MCF 10A (cell line): ENCODE measurements at places on chromosomes 11 and 22. TPM values are rescaled to one million over a fixed set of nuclear protein-coding genes. Genes with fewer than 3 reads are reported as not detected.

Gene MACROD1
- 15.1 and 15.7 TPM in 2 replicates for total RNA-seq

Gene C11orf97
- not detected in 2 replicates for total RNA-seq

Gene MMP10
- total RNA-seq: 0.29 and 0.75 TPM in 2 replicates

Gene MRGPRF
- total RNA-seq: not detected in 2 replicates

Gene PHLDA2
- total RNA-seq: 118 and 135 TPM in 2 replicates

Gene CBLIF
- total RNA-seq: not detected in 2 replicates

Gene OR5P2
- not detected in 2 replicates for total RNA-seq

Gene ANO5
- total RNA-seq: not detected in 2 replicates

Gene EHF
- 0.54 and 1.1 TPM in 2 replicates for total RNA-seq

Gene BTG4
- total RNA-seq: not detected in 2 replicates

Gene C22orf42
- total RNA-seq: not detected in 2 replicates

Gene OR51I1
- total RNA-seq: not detected in 2 replicates

Gene KCNE3
- not detected in 2 replicates for total RNA-seq

Gene SBF2
- 28.3 and 28.7 TPM in 2 replicates for total RNA-seq

Gene GNG3
- not detected in 2 replicates for total RNA-seq

Gene LARGE2
- 0.52 and 0.91 TPM in 2 replicates for total RNA-seq

Gene DRD2
- total RNA-seq: 0.28 and 0.96 TPM in 2 replicates

Gene HBG2
- not detected in 2 replicates for total RNA-seq

Gene GPR83
- total RNA-seq: not detected in 2 replicates

Gene UPB1
- not detected in 2 replicates for total RNA-seq

Gene SCGB1C1
- not detected in 2 replicates for total RNA-seq

Gene KMT5B
- 45.7 and 46.4 TPM in 2 replicates for total RNA-seq

Gene RTN4RL2
- 2.0 and 3.2 TPM in 2 replicates for total RNA-seq

Gene OTOG
- not detected in 2 replicates for total RNA-seq

Gene FREY1
- total RNA-seq: 1.0 and 1.3 TPM in 2 replicates

Gene GAB2
- total RNA-seq: 4.2 and 4.5 TPM in 2 replicates

Gene RIN1
- total RNA-seq: 38.7 and 50.2 TPM in 2 replicates

Gene RAB36
- 8.5 and 8.8 TPM in 2 replicates for total RNA-seq

Gene SYCE3
- total RNA-seq: 0.82 and 1.2 TPM in 2 replicates

Gene APOA4
- total RNA-seq: not detected in 2 replicates

Gene MEI1
- not detected in 2 replicates for total RNA-seq

Gene CD3E
- not detected in 2 replicates for total RNA-seq

Gene ALG8
- 33.8 and 37.2 TPM in 2 replicates for total RNA-seq

Gene CCDC87
- total RNA-seq: not detected in 2 replicates

Gene TP53I11
- total RNA-seq: 14.8 and 17.7 TPM in 2 replicates

Gene LRRC74B
- not detected in 2 replicates for total RNA-seq

Gene TSPAN32
- not detected in 2 replicates for total RNA-seq

Gene WNT11
- not detected in 2 replicates for total RNA-seq

Gene RCOR2
- 0.15 TPM in 1 of 2 replicates, not detected in the other for total RNA-seq

Gene CRYAB
- total RNA-seq: 1.2 and 2.5 TPM in 2 replicates

Gene OR10A6
- total RNA-seq: not detected in 2 replicates

Gene CASTOR1
- 1.2 and 4.8 TPM in 2 replicates for total RNA-seq

Gene IRAG1
- 0.07 TPM in 1 of 2 replicates, not detected in the other for total RNA-seq

Gene ARHGAP8
- total RNA-seq: 10.3 and 18.6 TPM in 2 replicates

Gene DENND5A
- 55.4 and 61.1 TPM in 2 replicates for total RNA-seq

Gene RASD2
- total RNA-seq: not detected in 2 replicates

Gene BBS1
- total RNA-seq: 31.7 and 33.9 TPM in 2 replicates

Gene TNNI2
- 43.3 and 77.7 TPM in 2 replicates for total RNA-seq

Gene STK33
- 0.20 and 0.58 TPM in 2 replicates for total RNA-seq

Gene MUC2
- total RNA-seq: 0.02 TPM in 2 replicates

Gene OR10A4
- not detected in 2 replicates for total RNA-seq

Gene UBQLNL
- not detected in 2 replicates for total RNA-seq

Gene OR8H3
- not detected in 2 replicates for total RNA-seq

Gene ARFGAP2
- total RNA-seq: 78.0 and 81.4 TPM in 2 replicates
